ENCODE measurements at places on chromosomes 12 and 14.

- no peak for DNase-seq
Observed at GRCh38 chr14:69392481-69392880, 5.6 kb downstream of the ERH start.

DNA sequence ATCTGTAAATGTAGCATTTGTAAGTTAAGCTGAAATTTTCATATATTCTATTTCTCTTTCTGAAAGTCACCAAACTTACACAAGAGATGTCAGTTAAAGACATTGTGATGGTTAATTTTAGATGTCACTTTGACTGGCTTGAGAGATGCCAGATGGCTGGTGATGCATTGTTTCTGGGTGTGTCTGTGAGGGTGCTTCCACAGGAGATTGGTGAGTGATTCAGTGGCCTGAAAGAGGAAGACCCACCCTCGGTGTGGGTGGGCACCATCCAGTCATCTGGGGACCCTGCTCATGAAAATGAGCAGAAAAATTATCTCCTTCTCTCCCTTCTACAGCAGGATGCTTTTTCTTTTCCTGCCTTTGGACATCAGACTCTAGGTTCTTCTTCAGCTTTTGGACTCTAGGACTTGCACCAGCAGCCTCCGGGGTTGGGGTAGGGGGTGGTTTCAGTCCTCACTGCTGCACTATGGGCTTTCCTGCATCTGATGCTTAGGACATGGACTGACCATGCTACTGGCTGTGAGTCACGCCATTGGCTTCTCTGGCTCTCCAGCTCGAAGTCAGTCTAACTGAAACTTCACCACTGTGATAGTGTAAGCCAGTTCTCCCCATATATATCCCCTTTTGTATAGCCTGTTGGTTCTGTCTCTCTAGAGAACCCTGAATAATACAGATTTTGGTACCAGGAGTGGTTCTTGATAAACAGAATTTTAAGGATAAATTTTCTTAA is 20.9 kb downstream of the PDE6H start:
- no peak for DNase-seq

DNA sequence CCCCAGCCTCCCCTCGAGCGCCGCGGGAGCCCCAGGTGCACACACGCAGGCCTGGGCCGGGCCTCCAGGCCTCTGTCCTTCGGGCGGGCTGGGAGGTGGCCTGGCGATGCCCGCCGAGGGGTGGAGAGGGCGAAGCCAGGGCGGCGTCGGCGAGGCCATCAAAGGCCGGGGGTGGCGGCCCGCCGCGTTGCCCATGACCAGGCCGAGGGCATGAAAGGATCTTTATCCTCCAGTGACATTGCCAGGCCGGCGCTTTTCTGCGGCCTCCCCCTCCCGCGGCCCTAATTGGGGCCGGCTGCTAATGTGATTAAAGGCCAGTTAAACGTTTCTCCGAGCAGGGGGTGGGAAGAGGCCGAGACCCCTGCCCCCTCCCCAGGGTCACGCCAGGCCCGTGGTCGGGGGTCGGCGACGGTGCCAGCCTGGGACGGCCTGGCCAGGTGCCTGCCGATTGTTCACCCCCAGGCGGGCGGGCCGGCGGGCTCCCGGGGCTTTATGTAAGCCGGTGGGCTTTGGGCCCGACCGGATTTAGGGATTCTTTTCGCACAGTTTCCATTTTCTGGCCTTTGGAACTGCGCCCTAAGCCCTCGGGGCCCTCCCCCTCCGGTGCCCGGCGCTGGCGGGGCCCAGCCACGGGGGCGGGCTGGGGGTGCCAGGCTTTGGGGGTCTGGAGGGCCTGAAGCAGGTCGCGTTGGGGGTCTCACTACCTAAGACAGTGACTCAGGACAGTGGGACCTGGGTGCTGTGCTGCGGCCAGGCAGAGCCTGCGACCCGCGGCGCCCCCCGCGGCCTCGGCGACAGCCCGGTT is 103.2 kb upstream of the DIO3 start:
- no peak for DNase-seq

DNA sequence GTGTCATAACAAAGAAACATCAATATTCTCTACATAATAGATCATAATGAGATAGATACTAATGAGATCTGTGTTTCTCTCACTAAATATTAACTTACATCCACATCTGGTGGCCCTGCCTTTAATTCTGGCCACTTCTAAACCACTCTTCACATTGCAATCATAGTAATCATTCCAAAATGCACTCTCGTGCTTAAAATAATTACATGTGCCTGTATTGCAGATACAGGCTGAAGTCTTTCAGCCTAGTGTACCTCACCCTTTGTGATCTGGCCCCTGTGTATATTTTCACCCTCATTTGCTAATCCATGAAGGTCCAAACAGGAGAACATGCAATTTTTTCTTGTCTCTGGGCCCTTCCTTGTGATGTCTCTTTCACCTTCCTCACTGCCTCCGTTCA is 108.0 kb downstream of the LIN7A start:
- DNase-seq, result no peak

DNA sequence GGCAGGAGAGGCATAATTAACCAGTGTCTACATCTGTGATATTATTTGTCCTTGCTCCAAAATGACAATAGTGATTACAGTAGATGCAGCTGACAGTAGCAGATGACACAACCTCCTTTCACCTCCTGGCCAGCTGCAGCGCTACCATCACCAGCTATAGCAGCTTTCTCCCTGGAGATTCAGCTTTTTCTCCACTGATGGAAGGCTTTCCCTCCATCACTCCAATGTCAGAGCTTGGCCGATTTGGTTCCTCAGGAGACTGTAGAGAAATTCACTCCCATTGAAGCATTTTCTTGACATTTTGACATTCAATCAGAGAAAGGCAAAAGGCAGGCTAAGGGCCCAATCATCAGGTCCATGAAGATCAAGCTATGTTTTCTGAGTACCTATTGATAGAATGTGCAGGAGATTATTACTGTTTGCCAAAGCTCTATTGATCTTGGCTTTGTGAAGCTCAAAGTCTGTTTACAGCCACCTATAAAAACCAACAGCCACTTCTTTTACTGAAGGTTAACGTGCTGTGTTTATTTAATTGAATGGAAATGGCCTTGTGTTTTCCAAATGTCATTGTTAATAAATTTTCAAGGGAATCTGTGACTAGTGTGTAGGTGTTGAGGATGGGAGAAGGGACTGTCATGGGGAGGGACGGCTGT is 785.1 kb downstream of the DIO2 start:
- peak; percentile 91 for DNase-seq

DNA sequence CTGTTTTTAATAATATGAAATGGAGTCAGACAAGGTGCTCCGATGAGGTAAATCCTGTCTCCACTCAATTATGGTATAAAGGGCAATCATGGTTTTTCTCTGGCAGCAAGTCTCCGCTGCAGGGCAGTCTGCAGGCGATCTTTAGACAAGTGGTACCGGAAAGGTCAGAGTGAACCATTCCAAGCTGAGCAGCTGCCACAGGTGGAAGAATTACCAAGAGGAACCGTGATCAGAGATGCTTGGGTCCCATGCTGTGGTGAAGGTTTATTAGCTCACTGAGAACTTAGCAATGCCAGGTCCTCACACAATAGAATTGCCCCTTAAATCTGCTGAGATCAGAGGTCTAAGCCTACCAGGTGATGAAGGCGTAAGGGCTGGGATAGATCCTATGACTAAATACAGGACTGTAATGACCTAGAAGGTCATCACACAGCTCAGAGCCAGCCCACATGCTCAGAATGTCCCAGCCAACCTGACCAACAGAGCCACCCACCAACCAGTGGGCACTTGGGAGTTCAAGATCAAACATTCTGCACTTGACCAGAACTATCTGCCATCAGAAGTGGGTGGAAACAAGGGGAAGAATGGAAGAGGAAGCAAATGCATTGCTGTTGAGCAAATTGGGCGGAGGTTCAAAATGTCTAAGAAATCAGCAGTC is 175.2 kb upstream of the BCL2L14 start:
- no peak for DNase-seq

- DNase-seq, result no peak
Observed at GRCh38 chr14:67270145-67270753, 29.0 kb downstream of the PALS1 start.

- no peak for DNase-seq
Observed at GRCh38 chr14:94773061-94773648, 3.2 kb upstream of the GSC start.

GRCh38 chr14:77457522-77458248 is at the start of the genes AHSA1 and VIPAS39:
Gene AHSA1, plus strand, starts transcription at chr14:77458093. Its CDS starts 97 bp downstream, at chr14:77458190.
Gene VIPAS39, minus strand, starts transcription at chr14:77457601. Its CDS starts 3,499 bp downstream, at chr14:77454102.
- peak; percentile 100 for DNase-seq

GRCh38 chr12:81957631-81958030 is 198.5 kb upstream of the PPFIA2 start:
- DNase-seq, result no peak

- no peak for DNase-seq
Observed at GRCh38 chr14:27234331-27234730, 636.5 kb upstream of the NOVA1 start.

- DNase-seq, result peak; percentile 36
Observed at GRCh38 chr14:99602054-99602787, 1.8 kb downstream of the CCDC85C start.

DNA sequence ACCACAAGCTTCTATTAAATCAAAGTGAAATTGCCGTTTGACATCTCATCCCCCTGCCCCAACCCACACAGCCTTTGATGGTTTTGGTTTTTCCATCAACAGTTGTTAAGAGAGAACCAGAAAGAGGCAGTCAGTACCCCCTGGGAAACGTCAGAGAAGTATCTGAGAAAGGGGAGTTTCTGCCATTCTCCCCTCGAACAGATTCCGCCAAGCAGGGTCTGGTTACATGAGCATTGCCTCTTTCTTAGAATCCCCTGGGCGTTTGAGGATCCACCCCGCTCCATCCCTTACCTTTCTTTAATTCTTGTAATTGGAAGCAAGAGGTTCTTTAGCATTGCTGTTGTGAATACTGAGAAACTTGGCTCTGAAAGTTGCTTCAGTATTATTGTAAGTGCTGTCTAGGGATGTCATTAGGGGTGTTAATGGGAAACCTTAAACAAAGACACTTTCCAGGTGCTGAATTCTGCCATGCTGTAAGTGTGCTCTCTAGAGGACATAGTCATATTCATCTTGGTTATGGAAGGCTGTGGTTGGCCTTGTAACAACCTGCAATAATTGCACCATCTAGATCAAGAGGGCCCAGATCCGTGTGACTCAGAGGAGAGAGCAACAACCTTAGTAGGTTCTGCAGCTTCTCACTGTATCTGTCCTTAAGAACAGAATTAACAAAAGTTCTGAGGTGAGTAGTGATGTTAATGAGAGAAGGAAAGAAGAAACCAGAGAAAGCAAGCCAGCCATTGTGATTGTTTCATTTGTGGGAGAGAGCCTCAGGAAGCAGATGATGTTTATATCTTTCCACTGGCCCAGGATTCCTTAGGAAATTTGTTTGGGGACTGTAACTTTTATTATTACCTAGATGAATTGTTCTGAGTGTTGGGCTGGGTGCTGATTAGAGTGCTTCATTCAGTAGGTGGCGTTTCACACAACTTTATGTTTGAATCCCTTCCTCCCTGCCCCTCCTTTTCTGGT is 9.0 kb downstream of the TMBIM6 start:
- no peak for DNase-seq

DNA sequence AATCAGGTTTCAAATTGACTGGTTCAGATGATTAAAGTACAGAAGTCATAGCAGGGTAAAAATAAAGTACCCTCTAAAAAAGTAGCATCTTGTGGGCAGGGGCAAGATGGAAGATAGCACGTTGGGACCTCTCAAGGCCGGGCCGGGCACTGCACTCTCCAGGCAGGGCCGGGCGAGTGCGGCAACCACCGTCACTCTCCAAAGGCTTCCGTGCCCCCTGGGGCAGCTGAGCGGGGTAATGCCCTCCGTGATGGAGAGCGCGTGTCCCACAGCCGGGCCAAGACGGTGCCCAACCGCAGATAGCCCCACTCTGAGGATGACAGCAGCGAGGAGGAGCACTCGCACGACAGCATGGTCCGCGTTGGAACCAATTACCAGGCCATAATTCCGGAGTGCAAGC is 8.6 kb upstream of the PLXNC1 start:
- no peak for DNase-seq

- no peak for DNase-seq
Observed at GRCh38 chr12:34109390-34109789, 87.1 kb downstream of the ALG10 start.

GRCh38 chr14:38481952-38482678 is 226.2 kb upstream of the CLEC14A start:
- no peak for DNase-seq

GRCh38 chr14:20614038-20614840 is 23.1 kb upstream of the RNASE12 start:
- no peak for DNase-seq

DNA sequence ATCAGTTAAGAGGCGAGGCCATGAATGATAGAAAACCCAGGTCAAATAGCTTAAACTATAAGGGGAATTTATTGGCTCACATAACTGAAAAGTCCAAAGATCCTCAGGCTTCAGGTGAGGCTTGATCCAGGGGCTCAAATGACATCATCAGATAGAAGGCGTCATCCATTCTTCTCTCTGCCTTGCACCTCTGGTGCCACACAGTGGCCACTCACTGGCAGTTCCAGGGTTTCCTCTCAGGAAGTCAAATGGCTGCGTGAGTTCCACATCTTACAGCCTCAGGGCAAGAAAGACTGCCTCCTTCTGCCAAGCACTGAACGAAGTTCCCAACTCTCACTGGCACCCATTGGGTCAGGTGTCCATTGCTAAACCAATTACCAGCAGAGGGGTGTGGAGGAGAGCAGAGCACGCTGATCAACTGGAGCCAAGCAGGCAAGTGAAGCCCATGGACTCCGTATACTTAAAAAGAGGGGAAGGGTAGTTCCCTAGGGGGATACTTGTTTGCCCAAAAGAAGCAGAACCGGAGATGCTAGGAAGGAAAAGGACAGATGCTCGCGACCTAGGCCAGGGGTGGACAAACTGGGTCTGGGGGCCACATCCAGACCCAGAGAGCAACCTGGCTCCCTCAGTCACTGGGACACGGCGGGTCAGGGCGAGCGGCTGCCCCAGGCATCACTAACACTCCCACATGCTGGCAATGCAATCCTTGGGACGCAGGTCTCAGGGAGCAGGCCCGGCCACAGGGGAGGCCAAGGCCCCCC is 69.3 kb downstream of the SERPINA3 start:
- peak; percentile 39 for DNase-seq

DNA sequence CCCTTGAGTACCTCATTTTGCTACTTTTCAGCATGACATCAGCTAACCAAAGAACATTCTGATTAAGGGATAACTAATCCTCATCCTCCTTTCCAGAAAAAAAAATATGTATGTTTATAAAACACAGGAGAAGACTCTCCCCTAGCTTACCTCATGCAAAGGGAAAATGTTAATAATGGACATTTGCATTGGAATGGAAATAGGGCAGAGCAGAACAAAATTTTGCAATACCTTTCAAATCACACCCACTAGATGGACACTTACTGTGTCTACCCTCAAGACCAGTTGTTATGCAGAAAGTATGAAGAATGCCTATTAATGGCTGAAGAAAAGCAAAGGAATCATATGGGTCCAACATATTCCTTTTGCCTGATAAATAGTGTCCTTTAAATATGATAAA is 8.9 kb upstream of the SLCO1A2 start:
- DNase-seq, result no peak

Data from NCI-H1694 treated with DMSO at 0.1 percent for 48 hours (cell line).